Activated CD8-positive, alpha-beta memory T cell treated with anti-CD3 and anti-CD28 coated beads, Interleukin-2, amount 50 U/mL, for 48 hours (primary cell): ENCODE measurements at places on chromosomes 5 and 9.

GRCh38 chr5:119036101-119036762, 34.7 kb upstream of the DMXL1 start:
- DNase-seq, result no peak

- DNase-seq, result no peak
Observed at GRCh38 chr5:8462565-8462964, 593.6 kb downstream of the MTRR start.

GRCh38 chr5:134371834-134372340, 518 bp downstream of the UBE2B start:
- peak; percentile 74 for DNase-seq

DNA sequence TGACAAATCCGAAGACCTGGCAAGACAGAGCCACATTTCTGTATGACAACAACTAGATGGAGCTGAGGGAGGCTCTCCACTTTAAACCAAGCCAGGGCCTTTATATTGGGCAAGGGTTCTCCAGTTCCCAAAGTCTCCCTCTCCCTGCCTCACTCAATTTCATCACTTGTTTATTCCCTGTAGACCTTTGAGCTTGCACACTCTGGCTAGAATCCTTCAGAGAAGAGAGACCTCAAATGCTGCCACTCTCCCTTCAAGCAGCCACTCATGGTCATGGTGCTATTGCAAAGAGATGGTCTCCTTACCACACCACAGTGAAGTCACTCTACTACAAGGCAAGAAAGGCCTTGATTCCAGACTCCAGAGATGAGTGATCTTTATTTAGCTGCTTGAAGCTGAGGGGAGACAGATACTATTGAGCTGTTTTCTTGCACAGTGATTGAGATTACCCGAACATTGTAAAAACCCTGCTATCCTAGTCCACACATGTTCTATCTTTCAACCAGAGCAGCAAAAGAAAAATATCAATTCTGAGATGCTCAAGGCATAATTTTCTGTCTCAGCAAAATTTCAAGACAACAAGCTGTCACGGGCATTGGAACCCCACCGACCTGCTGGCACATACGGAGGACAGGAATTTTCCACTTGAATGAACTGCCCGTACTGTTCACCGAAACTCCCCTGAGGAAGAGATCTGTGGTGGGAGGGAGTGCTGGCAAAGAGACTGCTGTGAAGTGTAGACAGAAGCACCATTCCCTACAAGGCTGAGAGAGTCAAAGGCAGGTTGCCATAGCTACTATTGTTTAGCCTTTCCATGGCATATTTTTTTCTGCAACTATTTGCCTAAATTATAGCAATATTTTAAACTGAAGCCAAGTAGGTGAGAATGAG, 81.1 kb downstream of the CDO1 start:
- no peak for DNase-seq

DNA sequence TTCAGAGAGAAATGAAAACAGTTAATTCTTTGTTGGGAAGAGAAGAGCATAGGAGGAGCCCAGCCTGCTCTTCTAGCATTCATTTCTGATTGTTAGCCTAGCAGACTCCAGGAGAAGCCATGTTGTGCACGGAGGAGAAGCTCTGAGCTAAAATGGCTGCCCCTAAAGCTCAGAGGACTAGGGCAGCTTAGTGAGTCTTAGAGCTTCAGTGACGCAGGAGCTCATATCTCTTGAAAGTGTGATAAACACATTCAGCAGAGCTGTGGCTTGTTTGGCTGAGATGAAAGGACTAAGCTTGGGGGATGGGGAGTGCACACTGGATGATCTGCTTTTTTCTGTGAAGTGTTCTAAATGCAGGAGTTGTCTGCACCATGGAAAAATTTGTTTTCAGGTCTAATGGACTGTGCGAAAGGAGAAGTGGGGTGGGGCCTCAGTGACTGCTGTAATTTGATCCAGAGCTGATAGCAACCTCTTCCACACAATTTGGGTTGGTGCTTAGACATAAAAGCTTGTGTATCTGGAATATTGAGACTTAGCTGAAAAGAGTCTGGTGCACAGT, 58.5 kb downstream of the ZNF462 start:
- DNase-seq, result no peak

DNA sequence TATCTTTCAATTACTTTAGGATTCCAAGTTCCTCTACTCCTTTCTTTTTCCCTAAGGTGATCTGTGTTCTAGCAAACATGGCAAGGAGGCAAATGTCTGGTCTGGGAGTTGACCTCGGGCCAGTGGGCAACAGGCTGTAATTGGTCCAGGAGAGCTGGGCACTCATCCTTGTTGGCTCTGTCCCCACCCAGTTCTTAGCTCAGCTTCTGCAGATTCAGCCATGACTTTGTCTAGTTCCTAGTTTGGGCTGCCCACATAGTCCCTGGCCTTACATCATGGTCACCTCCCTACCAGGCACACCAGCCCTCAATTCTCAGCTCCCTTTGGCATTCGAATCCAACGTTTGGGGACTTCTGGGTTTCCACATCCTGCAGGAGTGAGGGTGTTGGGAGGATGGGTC, 92.1 kb upstream of the DAP start:
- DNase-seq, result no peak

- no peak for DNase-seq
Observed at GRCh38 chr5:42919600-42919999, 107.9 kb upstream of the SELENOP start.

- DNase-seq, result no peak
Observed at GRCh38 chr5:15431923-15432322, 68.1 kb upstream of the FBXL7 start.

- DNase-seq, result no peak
Observed at GRCh38 chr9:23783509-23783908, 42.5 kb downstream of the ELAVL2 start.

- peak; percentile 50 for DNase-seq
Observed at GRCh38 chr9:93600504-93600903, 24.1 kb downstream of the PHF2 start.

GRCh38 chr9:97572892-97573365, 60.2 kb downstream of the TSTD2 start:
- DNase-seq, result peak; percentile 29

DNA sequence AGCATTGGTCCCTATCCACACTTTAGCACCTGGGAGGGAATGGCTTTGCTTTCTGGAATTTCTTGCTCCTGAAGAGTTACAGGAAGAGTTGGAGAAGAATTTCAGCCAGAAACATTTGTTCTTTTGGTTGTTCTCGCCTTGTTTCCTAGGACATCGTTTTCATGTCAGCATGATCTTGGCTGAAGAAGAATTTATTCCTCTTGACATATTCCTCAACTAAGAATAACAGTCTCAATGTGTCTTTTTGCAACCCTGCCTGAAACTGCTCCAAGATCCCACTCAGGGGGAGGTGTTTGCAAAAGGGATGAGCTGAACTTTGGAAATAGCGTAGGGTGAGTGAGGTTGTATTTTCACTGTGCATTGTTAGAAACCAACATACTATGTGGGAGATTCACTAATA, 26.1 kb downstream of the MAMDC2 start:
- DNase-seq, result no peak

GRCh38 chr5:110440058-110440457, 286.4 kb downstream of the TMEM232 start:
- no peak for DNase-seq
